ENCODE measurements at places on chromosomes 12 and 14.

DNA sequence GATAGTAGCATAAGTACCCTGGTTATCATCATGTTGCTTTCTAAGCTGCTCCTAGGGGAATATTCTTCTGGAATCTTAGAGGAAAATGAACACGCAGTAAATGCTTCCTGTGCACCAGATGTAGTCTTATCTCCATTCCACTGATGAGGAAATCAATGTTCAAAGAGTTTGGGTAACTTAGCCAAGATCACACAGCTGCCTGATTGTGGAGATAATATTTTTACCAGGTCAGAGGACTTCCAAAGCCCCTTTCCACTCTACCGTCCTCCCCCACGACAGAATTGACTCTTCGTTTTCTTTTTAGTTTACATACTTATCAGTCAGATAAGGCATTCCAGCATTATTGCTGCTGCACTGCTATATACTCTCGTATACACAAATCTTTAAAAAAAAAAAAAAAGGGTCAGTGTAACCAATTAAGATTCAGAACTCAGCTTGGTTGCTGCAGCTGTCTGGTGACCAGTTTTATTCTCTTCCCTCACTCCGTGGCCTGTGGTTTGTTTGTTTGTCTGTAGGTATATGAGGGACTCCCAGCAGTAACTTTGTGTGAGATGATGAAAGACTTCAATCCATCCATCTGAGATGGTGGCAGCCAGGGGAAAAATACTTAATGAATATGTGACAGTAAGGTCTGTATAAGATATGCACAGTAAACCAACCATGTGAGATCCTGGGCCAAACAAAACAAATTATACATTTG, 110.5 kb downstream of the TGFB3 start:
- DNase-seq: no peak

- DNase-seq: no peak
These were observed 19.9 kb upstream of the CEP170B start for GRCh38 chr14:104845033-104845666.

GRCh38 chr12:62849398-62849797, 85.6 kb downstream of the PPM1H start:
- no peak for DNase-seq

GRCh38 chr12:121803861-121804416, at the start of gene SETD1B:
Gene SETD1B (plus strand): TSS chr12:121804009. CDS start chr12:121804738, 729 bp downstream.
- no peak for DNase-seq

DNA sequence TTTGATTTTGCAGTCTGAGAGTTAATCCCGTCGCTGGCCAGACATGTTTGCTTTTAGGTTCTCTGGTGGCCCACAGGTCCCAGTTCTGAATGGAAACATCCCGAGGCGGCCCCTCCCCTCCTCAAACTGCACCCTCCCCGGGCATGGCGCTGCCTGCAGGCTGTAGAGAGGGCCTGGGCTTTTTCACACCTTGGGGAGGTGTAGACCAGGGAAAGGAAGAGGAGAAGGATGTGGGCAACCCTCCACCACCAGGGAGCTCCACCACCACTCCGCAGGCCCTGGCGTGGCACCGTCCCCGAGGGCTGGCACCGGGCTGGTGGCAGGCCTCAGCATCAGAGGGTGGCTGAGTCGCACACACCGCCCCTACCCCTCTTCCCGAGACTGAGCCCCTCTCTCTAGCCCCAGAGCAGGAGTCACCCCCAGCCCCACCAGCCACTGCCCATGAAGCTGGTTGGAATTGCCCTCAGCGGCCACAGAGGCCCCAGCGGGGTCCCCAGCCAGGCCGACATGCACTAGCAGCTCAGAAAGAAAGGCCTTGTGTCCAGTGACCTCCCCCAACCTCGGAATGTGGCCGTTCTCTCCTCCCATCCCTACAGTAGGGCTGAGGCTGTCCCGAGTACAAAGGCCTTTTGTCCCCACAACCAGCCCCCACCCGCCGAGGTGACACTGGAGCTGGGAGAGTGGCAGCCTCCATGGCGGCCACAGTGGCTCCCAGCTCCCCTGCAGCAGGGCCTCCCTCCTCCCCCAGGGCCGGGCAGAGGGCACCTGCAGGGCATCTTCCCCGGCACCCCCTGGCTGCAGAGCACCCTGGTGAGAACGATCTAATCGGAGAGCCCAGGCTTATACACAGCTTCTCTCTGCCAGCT, 23.5 kb upstream of the INF2 start:
- DNase-seq: peak; percentile 92

DNA sequence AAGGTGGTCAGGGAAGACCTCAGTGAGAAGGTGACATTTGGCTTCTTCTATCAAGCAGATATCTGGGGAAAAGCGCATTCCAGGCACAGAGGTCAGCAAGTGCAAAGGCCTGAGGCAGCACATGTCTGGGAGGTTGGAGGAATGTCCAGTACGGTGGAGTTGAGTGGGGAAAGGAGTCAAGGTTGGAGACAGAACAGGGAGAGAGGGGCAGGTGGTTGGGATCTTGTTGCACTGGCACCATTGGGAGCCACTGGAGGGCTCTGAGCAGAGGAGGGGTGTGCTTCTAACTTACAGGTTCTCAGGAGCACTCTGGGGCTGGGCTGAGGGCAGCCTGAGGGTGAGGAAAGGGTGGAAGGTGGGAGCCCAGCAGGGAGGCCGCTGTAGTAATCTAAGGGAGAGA, 52.1 kb downstream of the EID3 start:
- DNase-seq: no peak

- DNase-seq: no peak
These were observed 8.9 kb downstream of the ISCA2 start for GRCh38 chr14:74502236-74503019.

- no peak for DNase-seq
These were observed 398.2 kb downstream of the DPF3 start for GRCh38 chr14:72495668-72496067.

- no peak for DNase-seq
These were observed 57.0 kb downstream of the PLEKHG7 start for GRCh38 chr12:92759634-92760268.

All from dorsolateral prefrontal cortex (tissue), 122 donors.